Activated B cell treated with CpG ODN at 0.5 μM for 24 hours (primary cell): ENCODE measurements at places on chromosomes 7 and 10. TPM values are rescaled to one million over a fixed set of nuclear protein-coding genes. Genes with fewer than 3 reads are reported as not detected.

DNA sequence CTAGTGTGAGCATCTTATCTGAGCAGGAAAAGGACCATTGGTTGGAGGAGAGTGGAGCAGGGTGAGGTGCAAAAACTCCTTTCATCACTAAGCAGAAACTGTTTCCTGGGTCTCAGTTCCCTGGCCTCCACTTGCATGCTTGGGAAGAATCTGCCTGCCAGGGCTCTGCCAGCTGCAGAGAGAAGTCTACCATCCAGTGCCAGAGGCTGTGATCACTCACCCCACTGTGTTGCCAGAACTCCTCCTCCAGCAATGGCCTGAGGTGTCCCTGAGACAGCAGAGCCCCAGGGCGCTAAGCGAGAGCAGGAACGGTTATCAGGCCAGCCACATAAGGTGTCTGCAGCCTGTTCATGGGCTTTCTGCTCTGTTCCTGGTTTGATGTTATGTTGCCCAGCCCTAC, 991.4 kb downstream of the CCSER2 start:
- no peak for DNase-seq

- DNase-seq = no peak
These were observed 225.0 kb downstream of the TCERG1L start for GRCh38 chr10:131086511-131086910.

GRCh38 chr10:88042160-88043100, 179.0 kb downstream of the PTEN start:
- no peak for DNase-seq

GRCh38 chr10:121900443-121901174, 27.2 kb downstream of the ATE1 start:
- no peak for DNase-seq

DNA sequence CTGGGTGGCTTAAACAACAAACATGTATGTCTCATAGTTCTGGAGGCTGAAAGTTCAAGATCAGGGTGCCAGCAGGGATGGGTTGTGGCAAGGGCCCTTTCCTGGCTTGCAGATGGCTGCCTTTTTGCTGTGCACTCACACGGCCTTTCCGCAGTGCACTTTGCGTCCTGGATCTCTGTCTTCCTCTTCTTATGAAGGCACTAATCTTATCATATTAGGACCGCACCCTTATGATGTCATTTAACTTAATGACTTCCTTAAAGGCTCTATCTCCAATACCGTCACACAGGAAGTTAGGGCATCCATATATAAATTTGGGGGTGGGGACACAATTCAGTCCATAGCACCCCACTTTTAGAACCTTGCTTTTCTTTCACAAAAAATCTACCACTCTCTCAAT, 255.2 kb downstream of the SNX13 start:
- DNase-seq = no peak

DNA sequence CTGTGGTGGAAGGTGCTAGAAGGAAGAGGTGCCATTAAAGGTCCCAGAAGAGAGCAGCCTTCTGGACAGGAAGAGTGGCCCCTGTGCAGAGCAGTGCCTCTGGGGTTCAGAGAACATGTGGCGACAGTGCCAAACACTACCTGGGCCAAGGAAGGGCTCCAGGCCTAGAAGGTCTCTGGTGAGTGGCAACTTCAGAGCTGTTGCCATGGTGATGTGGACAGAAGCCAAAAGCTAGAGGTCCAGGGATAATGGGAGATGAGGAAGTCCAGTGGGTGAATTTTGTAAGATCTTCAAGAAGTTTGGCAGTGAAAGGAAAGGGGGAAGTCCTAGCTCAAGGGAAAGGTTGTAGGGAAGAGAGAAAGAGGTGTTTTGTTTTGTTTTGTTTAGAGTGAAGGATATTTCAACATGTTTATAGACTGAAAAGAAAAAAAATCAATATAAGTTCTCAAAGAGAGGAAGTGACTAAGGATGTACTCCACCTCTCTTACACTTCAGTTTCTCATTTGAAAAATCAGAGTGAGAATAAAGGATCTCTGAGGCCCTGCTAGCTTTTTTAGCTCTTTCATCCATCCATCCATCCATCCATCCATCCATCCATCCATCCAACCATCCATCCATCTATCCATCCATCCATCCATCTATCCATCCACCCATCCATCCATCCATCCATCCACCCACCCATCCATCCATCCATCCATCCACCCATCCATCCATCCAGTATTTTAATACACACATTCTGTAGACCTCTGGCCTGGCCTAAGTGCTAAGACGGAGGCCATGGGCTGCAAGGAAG, 77.1 kb upstream of the DUSP5 start:
- no peak for DNase-seq

DNA sequence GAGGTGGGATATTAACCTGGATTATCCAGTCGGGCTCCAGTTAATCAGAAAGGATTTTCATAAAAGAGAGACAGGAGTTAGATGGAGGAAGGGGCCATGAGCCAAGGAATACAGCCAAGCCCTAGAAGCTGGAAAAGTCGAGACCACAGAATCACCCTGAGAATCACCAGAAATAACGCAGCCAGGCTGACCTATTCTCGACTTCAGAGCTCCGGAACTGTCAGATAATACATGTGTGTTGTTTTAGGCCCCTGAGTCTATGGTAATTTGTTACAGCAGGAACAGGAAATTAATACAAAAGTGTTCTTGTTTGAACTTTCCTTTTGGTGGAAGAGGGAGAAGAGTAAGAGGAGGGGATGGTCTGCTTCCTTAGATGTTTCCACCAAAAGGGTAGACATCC, 208.1 kb downstream of the JCAD start:
- no peak for DNase-seq

DNA sequence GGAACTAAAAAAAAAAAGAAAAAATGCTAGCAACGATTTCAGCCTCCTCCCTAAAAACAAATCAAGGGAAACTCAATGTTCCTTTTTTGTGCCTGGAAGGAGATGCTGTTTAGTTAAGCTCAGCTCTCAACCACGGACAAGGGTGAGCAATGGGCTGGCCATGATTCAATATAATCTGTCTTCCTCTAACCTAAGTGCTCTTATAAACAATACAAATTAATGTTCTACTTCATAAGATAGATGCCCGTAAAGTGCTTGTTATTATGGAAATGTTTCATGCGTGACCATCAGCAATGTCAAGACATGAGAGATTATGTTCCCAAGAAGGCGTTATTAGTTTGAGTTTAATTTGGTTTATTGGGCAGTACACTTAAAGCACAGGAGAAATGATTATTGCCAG, 320.3 kb downstream of the SFMBT2 start:
- no peak for DNase-seq

DNA sequence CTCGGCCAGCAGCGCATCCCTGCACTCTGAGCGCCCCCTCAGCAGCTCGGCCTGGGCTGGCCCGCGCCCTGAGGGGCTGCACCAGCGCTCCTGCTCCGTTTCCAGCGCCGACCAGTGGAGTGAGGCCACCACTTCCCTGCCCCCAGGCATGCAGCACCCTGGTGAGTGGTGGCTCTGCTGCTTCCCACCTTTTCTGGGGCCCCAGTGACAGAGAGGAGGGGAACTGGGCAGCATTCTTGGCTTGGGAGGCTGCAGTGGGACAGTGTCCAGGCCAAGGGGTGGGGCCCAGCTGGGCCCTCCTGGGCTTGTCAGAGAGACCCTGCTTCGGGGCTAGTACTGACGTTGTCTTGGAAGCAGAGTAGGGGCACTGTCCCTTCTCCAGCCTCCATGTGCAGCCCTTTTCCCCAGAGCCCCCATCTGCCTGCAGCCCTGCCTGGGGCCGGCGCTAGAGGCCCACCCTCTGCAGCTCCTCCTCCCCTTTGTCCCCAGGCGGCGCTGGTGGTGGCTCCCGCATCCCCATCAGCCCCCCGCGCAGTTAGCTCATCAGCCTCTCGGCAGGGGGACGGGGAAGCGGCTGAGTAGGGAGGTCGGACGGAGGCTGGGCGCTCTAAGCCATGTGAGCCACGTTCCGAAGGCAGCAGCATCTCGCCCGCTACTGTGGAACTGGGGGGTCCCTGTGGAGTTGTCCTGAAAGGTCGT, 29.2 kb downstream of the GBX1 start:
- DNase-seq = no peak

GRCh38 chr10:36675458-36675880, 449.9 kb upstream of the ANKRD30A start:
- DNase-seq = no peak

GRCh38 chr10:121182219-121182618, 331.1 kb downstream of the WDR11 start:
- DNase-seq = no peak

DNA sequence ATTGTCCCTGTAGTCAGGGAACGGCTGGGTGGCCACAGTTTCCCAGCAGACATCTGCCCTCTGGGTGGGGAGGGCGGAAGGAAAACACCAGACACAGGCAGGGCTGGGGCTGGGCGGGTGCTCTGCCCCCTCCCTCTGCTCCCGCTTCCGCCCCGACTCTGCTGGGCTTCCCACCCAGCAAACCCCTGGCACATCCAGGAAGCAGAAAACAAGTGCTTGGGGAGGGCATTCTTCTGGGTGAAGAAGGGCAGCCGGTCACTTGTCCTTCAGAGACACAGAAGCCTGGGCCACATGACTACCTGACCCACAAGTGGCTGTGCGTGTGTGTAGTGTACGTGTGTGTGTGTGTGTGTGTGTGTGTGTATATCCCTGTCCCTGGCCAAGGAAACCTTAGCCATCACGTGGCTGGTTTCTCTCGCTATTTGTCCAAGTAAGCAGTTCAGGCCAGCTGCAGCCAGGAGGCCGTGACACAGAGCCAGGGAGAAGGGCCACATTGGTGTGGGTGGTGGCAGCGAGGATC, 77.9 kb downstream of the ZMIZ1 start:
- DNase-seq = no peak

GRCh38 chr7:23105644-23106056, at the start of gene KLHL7:
TSS of gene KLHL7 (plus strand) at chr7:23105785. CDS start at chr7:23106027, 242 bp downstream.
- DNase-seq = peak; percentile 98

- no peak for DNase-seq
These were observed 35.5 kb downstream of the CALML3 start for GRCh38 chr10:5560142-5560816.

DNA sequence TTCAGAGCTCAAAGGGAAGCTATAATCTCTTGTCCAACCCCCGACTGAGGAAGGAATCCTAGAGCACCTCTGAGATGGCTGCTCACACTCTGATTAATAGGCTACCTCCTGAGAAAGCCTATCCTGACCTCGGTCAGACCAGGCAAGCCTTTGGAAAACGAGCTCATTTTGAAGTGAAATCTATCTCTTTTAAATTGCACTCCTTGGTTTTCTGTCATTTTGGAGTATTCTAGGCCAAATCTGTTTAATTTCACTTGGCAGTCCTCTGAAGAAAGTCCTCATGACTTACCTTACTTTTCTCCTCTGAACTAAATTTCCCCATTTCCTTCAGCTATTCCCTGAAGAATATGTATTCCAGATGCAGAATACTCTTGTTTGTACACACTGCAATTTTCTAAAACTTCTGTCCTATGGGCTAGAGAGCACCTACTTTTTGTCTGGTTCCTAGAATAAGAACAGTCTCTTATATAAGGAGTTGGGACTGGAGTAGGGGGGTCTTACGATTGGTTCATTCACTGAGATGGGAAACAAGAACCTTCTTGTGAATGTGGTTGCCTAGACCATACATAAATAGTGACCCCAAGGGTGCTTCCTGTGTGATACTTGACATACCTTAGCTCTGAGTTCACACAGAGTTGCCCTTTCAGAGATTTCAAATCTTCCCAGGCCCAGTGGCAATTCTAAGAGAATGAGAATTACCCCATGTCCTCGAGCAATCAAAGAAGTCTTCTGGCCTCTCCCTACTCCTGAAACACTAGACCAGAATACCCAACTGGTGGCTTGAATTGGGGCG, 31.9 kb upstream of the HPS1 start:
- DNase-seq = no peak

Gene CADPS2
- total RNA-seq = not detected in 2 replicates

Gene SLC18A3
- total RNA-seq = not detected in 2 replicates

Gene ATG9B
- 1.8 and 2.3 TPM in 2 replicates for total RNA-seq

Gene CAMK2B
- total RNA-seq = 0.17 and 0.58 TPM in 2 replicates

Gene KBTBD2
- total RNA-seq = 35.2 and 39.7 TPM in 2 replicates

Gene IFIT1B
- total RNA-seq = not detected in 2 replicates

Gene PCLO
- 0.05 and 0.07 TPM in 2 replicates for total RNA-seq
